Left renal cortex interstitium (tissue), 4 donors: ENCODE measurements at places on chromosomes 7 and 10. TPM values are rescaled to one million over a fixed set of nuclear protein-coding genes. Genes with fewer than 3 reads are reported as not detected.

DNA sequence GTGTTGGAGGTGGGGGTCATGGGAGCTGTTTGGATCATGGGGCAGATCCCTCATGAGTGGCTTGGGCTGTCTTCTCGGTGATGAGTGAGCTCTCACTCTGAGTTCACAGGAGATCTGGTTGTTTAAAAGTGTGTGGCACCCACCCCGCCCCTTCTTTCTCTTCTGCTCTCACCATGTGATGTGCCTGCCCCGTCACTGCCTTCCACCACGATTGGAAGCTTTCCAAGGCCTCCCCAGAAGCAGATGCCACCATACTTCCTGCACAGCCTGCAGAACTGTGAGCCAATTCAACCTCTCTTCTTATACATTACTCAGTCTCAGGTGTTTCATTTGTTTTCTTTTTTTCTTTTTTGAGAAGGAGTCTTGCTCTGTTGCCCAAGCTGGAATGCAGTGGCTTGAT is 170.0 kb downstream of the PTPN20 start:
- no peak for DNase-seq

- no peak for DNase-seq
Observed at GRCh38 chr10:108454224-108454623, 1289.7 kb upstream of the SORCS1 start.

- DNase-seq: no peak
Observed at GRCh38 chr10:117198088-117198487, 799 bp downstream of the KCNK18 start.

DNA sequence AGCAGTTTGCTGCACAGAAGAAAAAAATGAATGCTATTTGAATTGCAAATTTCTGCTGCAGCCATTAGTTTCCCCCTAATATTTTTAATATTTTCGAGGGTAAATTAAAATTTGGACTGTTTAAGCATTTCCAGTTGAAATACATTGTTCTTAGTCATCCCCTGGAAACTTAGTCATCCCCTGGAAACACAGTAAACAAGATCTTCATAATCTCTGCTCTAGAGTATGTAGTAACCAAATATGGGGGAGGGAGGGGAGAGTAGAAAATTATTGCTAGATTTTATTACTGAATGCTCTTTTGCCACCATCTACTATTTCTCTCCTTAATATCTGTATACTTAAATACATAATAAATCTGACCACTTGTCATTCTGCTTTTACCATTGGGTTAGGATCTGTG is 1053.3 kb downstream of the SORCS1 start:
- DNase-seq: no peak

GRCh38 chr10:133168617-133169031 is 8.6 kb downstream of the KNDC1 start:
- DNase-seq: no peak

- no peak for DNase-seq
Observed at GRCh38 chr7:146698995-146699610, 582.5 kb downstream of the CNTNAP2 start.

GRCh38 chr10:126215746-126216631 is 172.3 kb downstream of the ADAM12 start:
- peak; percentile 64 for DNase-seq

- DNase-seq: no peak
Observed at GRCh38 chr7:3892157-3892556, 591.1 kb downstream of the SDK1 start.

The PLAC9 gene
- 15.2 TPM for polyA plus RNA-seq

DNA sequence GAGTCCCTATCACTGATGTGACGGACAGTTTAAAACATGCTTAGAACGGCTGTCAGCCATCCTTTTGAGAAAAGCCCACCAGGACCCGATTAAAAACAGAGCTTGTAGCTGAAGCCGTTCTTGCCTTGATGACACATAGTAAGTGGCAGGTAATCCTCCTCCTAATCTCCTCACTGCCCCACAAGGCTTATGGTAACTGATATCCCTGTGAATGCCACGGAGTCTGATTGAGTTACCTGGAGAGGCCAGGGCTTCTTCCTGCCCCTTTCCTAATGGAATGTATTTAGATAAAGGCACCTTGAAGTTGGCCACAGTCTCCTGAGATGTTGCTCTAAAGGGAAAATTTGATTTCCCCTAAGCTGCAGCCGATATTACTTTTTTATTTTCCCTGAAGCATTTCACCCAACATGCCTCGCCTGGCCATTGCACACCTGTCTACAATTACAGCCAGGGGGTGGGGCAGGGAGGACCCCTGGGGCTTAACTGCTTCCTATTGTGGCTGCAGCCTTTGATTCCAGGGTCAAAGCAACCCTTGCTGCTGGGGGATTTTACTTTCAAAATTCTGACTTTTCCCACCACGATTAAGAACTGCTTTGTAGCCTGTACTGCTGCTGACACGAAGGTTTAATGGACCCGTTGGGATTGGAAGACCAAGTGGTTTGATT is 169.0 kb upstream of the GPR26 start:
- DNase-seq: no peak

The EPO gene
- 0.12 TPM for polyA plus RNA-seq
